ENCODE measurements at places on chromosomes 12 and 14. TPM values are rescaled to one million over a fixed set of nuclear protein-coding genes. Genes with fewer than 3 reads are reported as not detected.

The RIMBP2 gene
- total RNA-seq, result not detected

The KRT2 gene
- total RNA-seq, result 0.77 TPM

The LRTM2 gene
- not detected for total RNA-seq

The IKZF4 gene
- 4.4 TPM for total RNA-seq

The CD4 gene
- total RNA-seq, result 1.4 TPM

The CCDC38 gene
- 0.88 TPM for total RNA-seq

The LRP1-AS gene
- not detected for total RNA-seq

The IQSEC3 gene
- total RNA-seq, result 13.9 TPM

The ATP5MC2 gene
- total RNA-seq, result 235 TPM

The OVCH1 gene
- not detected for total RNA-seq

The KRT8 gene
- 0.66 TPM for total RNA-seq

The TAS2R14 gene
- 3.1 TPM for total RNA-seq

The NUMB gene
- 46.8 TPM for total RNA-seq

The SLC39A5 gene
- total RNA-seq, result not detected

The CAPZA3 gene
- not detected for total RNA-seq

The GLI1 gene
- 2.7 TPM for total RNA-seq

The KRT79 gene
- total RNA-seq, result not detected
